ENCODE measurements at places on chromosomes 12 and 14.

GRCh38 chr14:79278798-79279644 lies 932.3 kb downstream of the DIO2 start:
- DNase-seq: no peak

- no peak for DNase-seq
Measured at GRCh38 chr12:13374793-13375192, 178.3 kb downstream of the EMP1 start.

DNA sequence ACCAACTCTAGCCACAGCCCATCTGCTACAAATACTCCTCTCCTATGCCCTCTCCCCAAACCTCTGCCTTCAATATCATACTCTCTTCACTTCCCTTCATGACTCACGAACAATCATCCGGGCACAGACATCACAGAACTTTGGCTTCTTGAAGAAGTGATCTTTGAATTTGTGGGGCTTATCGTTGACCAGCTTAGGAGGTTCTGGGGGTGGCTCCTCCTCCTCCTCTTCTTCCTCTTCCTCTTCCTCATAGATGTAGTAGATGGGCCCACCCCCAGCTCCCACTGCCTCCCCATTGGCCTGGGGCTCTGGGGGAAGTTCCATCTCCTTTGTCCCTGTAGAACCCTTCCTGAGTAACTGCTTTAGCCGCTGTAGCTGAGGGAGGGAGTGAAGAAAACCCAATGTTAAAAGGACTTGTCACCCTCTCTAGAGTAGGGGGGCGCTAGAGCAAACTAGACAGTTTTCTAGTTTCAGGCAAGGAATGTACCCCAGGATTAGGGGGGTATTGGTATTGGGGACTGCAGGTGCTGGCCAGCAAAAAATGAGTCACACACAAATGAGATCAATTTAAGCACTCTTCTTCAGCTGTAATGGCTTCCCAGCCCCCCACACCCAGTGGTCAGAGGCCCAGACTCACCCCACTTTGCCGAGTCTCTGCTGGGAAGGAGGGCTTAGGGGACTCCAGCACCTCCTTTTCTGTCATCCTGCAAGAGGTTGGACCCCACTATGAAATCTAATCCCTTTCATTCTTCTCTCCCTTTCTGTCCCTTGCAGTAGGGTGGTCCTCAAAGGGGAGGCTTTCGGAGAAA lies 1.8 kb downstream of the STAC3 start:
- DNase-seq: no peak

GRCh38 chr14:79939235-79939634 lies 272.1 kb downstream of the DIO2 start:
- no peak for DNase-seq

GRCh38 chr12:131397493-131398181 lies 313.3 kb upstream of the SFSWAP start:
- no peak for DNase-seq

DNA sequence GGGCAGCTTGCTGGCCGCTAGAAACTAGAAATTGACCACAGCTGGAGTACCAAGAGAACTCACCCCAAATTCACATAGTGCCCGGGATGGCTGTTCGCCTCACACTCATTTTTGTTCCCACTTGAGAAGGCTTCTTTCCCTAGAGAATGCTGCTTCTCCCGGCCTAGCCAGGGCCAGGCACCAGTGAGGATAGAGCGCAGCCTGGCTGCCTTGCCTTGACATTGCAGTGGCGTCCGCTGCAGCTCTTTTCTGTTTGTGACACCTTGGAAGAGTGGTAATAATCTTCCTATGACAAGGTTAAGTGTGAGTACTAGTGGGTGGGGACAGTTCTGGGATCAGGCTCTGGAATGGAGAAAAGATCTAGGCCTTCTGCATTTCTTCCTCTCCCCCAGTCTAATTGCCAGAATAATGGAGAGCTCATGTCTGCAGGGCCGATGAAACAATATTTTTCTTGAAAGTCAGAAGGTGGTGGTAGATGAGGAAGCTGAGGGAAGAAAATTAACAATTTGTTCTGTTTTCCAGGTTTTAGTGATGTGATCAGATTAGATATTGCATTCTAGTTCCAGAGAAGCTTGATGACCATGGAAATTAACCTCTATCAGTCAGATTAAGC lies 3.7 kb downstream of the TMEM253 start:
- no peak for DNase-seq

GRCh38 chr12:53950789-53951576 lies 3.7 kb upstream of the HOXC12 start:
- no peak for DNase-seq

GRCh38 chr14:84445486-84445885 lies 1084.5 kb upstream of the FLRT2 start:
- no peak for DNase-seq

DNA sequence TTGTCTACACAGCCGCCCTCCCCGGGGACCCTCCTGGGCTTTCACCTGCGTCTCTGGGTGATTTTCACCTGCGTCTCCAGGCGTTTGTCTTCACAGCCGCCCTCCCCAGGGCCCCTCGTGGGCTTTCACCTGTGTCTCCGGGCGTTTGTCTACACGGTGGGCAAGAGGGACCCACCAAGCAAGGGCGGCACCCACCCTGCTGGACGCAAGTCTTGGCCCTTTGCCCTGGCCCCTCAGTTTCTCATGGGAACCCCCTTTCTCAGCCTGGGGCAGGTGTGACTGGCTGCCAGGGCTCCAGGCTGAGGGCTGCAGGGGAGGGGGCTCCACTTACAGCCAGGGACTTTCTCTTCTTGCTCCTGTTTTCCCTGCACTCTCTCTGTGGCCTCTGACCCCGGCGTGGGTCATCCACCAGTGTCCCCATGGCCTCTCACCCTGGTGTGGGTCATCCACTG lies 68.6 kb upstream of the GALNT9 start:
- no peak for DNase-seq

DNA sequence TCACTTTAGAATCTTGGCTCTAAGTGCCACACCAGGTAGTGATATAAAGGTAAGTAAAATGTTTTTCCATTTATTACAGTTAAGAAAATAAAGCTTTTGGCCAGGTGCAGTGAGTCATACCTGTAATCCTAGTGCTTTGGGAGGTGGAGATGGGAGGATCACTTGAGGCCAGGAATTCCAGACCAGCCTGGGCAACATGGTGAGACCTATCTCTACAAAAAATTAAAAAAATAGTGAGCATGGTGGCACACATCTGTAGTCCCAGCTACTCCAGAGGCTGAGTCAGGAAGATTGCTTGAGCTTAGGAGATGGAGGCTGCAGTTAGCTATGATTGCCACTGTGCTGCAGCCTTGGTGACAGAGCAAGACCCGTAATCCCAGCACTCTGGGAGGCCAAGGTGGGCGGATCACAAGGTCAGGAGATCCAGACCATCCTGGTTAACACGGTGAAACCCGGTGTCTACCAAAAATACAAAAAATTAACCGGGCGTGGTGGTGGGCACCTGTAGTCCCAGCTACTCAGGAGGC lies 5.0 kb downstream of the FANCM start:
- DNase-seq: no peak

DNA sequence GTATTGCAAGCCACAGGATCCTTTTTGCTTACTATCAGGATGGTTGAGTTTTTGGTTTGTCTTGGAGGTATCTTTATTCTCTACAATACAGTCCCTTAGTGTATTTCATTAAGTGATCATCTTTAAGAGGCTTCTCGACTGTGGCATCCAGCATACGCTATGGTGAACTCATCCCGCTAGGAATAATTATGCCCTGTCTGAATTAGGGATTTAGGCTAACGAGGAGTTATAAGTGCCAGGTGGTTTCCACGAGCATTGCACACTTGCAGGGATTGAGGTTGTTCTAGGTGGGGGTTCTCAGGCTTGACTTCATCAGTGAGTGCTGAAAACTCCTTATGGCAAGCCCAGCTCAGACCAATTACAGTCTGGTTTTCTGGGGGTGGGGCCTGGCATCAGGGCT lies 37.2 kb upstream of the RBM19 start:
- DNase-seq: no peak

- no peak for DNase-seq
Measured at GRCh38 chr12:99809909-99810308, 162.4 kb downstream of the GARIN6 start.

Data from activated CD8-positive, alpha-beta memory T cell treated with anti-CD3 and anti-CD28 coated beads for 48 hours (primary cell).